ENCODE measurements at places on chromosomes 2 and 18.
A peak's percentile ranks its signal among the peaks of the same experiment; 100 is the strongest.

GRCh38 chr2:214450118-214450894 lies 39.5 kb downstream of the VWC2L start:
- DNase-seq = no peak

- no peak for DNase-seq
Observed at GRCh38 chr2:239990966-239991365, 34.2 kb downstream of the NDUFA10 start.

- no peak for DNase-seq
Observed at GRCh38 chr18:3810296-3810695, 360.3 kb downstream of the TGIF1 start.

DNA sequence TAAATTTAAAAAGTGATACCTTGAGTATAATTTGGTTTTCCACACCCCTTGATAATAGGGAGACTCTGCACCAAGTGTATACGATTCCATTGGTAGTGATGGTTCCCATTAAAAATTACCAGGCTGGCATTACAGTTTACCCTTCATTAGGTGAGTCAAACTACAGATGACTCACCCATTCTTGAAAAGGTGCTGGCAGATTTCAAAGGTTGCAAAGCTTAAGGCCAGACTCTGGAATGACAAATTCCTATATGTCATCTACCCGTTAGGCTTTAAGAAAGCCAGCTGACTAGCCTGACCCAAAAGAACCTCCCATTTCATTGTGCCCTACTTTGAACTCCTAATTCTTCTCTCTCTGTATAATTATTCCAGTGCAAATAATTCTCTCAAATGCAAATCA lies 124.4 kb downstream of the LRRTM4 start:
- no peak for DNase-seq

DNA sequence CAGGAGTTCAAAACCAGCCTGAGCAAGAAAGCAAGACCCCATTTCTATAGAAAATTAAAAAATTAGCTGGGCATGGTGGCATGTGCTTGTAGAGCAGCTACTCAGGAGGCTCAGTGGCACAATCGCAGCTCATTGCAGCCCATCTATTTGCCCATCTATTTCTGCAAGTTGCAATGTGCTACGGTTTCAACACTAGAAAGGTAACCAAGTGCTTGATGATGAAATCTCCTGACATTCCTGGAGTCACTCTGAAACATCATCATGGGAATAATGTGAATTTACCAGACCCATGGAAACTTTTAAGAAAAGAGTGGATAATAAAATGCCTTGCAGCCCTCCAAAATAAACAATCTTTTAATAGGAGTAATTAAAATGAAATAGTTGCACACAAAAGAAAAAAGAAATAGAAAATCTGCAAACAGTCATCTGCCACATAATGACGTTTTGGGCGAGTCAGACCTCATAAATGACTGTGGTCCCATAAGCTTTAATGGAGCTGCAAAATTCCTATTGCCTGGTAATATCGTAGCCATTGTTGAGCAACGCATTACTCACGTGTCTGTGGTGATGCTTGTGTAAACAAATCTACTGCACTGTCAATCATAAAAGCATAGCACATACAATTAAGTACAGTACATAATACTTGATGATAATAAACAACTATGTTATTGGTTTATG lies 46.6 kb upstream of the AMMECR1L start:
- peak; percentile 28 for DNase-seq
